Memory B cell (primary cell): ENCODE measurements at places on chromosomes 1 and 21.
A peak's percentile ranks its signal among the peaks of the same experiment; 100 is the strongest.

DNA sequence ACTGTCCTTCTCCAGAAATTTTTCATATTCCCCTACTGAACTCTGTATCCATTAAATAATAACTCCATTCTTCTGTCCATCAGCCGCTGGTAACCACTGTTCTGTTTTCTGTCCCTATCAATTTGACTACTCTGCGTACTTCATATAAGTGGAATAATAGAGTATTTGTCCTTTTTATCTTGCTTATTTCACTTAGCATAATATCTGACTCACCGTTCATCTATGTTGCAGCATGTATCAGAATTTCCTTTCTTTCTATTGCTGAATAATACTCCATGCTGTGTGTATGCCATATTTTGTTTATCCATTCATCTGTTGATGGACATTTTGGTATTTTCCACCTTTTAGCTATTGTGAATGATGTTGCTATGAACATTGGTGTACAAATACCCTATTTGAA, 71.9 kb downstream of the CEP350 start:
- no peak for DNase-seq

GRCh38 chr1:93489756-93490155, 41.8 kb downstream of the FNBP1L start:
- DNase-seq, result no peak

DNA sequence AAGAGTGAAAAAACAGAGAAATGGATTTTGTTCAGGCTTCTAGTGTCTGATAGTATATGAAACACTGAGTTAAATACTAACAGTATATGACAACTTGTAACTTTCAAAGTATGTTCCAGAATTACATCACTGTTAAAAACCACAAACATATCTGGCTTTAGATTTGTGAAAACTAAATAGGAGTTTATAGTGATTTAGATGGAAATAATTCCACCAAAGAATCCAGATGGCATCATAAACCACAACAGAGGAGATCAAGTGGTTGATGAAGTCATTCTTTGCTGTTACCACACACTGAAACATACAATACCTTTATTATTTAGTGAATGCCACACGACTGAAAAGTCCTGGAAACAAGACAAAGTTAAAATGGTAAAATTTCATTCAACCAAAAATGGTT, 37.2 kb downstream of the ALG14 start:
- DNase-seq, result no peak

DNA sequence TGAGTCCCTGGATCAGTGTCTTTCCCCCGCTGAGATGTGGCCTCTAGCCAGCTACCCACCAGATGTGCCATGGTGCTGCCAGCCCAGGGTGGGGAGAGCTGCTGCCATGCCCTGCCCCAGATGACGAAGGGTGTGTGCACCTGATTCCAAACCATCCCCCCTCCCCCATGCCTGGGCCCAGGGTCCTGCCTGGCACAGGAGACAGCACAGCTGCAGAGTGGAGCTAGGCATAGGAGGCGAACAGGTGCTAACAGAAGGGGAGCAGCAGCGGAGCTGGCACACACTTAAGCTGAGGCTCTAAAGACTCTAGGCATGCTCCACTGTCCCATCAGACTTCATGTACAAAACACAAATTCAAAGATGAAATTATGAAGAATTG, 9.0 kb upstream of the LDLRAP1 start:
- DNase-seq, result no peak

DNA sequence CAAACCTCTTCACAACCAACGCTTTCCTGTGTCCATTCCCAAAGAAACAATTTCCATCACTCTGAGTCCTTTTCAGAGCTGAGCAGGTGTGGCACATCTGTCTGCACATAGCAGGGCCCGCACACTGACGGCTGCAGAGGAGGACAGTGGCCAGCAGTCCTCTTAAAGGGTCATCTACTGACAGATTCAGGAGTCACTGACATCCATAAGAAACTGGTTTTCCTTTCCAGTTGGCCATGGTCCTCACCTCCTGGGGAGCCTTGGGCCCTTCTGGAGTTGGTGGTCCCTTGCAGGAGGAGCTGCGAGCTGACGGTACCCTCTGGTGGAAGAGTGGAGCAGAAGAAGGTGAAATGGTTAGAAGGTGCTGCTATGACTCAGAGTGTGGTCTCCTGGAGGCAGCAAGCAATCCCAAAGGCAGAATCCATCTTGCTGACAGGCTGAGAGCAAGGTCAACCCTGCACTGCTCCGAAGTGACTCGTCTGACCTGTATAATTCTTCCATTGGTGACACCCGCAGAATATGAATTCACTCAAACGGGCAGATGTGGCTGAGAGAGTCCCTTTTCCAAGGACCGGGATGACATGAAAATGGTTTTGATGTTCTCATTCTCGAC, 278.5 kb upstream of the C1orf174 start:
- no peak for DNase-seq

DNA sequence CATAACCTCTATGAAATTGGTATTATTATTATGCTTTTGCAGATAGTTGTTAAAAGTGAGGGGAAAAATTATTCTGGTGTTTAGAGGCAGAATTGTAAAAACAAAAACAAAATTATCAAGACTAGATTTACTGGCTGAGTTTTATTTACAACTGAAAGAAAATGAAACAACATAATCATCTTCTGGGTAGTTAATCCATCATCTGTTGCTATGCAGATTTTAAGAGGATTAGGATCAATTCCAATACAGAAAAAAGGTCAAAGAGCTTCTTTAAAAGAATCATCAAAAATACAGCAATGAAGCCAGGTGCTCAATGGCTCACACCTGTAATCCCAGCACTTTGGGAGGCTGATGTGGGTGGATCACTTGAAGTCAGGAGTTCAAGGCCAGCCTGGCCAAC, 8.3 kb downstream of the GOLT1A start:
- DNase-seq, result no peak

GRCh38 chr1:22794647-22795365, 84.2 kb downstream of the EPHB2 start:
- DNase-seq, result no peak

GRCh38 chr1:98468111-98468717, 193.3 kb upstream of the SNX7 start:
- DNase-seq, result no peak

DNA sequence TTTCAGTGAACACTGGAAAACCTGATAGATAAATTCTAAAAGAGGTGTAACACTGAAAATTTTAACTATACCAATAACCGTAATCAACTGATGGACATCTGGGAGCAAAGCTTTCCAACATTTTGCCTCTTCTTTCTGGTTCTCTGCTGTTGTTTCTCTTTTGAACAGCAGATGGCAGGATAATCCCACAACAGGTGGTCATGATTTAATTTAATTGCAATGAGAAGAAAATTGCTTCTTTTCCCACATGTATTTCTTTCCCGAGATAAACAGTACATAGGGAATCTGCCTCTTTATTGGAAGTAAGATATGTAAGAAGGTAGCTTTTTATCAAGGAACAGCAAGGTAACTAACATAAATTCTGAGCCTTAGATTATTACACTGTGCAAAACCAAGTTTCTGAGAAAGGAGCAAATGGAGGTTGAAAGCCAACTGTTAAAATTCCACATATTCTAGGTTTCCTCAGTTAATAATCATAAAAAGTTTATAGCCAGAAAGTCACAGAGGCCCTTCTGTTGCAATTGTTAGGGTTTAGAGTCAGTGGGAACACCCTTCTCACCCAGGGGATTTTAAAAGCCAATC, 72.9 kb downstream of the RPS6KA1 start:
- DNase-seq, result peak; percentile 72

GRCh38 chr1:110262296-110262695, 52.2 kb downstream of the KCNC4 start:
- no peak for DNase-seq

GRCh38 chr1:14300991-14301703, 297.3 kb upstream of the KAZN start:
- DNase-seq, result no peak
